Brain pericyte (primary cell): ENCODE measurements at places on chromosomes 5 and 9.
A peak's percentile ranks its signal among the peaks of the same experiment; 100 is the strongest.

DNA sequence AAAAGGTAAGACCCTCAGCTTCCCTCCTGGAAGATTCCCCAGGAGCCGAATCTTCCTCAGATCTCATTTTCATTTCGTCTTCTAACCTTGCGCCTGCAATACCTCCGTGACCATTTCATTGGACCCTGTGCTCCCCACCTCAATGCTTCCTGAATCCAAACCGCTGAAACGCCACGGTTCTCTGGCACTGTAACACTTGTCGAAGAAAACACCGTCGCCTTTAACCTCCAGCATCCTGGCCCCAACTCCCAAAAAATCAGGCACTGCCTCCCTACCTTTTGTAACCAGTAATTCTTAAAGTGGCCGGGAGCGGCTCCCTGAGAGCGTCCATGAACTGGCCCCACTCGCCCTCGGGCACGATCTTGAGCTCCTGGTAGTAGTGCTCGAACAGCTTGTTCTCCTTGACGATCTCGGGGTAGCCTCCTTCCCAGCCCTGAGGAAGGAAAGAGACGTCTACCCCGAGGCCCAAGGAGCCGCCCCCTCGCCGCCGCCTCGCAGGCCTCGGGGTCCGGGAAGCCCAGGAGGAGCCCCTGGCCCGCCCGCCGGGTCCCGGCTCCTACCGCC is 438 bp downstream of the NSUN2 start:
- DNase-seq, result no peak

GRCh38 chr9:80410106-80410505 is 838.3 kb downstream of the TLE4 start:
- peak; percentile 99 for DNase-seq

DNA sequence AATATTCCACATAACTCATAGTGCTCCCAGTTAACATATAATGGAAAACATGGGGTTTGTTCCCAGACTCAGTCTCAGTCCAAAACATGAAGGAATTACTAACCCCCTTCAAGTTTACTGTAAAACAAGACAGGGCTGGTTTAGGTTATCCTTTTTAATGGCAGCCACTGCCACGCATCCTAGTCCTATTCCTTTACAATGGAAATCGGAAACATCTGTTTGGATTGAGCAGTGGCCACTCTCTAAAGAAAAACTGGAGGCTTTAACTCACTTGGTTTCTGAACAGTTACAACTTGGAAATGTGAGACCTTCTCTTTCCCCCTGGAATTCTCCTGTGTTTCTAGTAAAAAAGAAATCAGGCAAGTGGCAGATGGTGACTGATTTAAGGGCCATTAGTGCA is 609.9 kb upstream of the ACO1 start:
- no peak for DNase-seq

DNA sequence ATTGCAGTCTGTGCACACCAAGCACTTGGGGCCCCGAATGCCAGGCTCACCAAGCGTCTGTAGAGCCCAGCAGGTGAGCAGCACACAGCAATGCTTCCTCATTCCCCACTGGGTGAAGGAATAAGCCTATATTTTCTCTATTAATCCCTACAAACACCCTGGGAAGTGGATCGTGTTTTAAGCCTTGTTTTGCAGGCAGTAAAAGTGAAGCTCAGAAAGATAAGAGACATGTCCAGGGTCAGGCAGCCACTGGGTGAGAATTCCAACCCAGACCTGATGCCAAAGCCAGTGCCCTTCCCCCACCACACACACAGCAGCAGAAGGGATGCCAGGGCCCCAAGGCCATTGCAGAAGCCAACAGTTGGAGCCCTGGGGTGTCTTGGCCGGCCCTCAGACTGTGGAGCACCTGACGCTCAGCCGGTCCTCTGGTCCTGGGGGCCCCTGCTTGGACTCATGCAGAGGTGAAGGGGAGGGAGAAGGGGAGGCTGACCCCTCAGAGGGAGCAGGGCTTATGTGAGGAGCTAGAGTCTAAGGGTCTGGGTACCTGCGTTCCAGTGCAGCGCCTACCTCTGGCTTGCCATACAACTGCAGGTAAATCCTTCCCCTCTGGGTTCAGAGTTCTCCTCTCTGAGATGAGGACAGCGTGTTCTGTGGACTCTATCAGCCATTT is 26.3 kb upstream of the SYNPO start:
- no peak for DNase-seq

- DNase-seq, result no peak
Observed at GRCh38 chr5:146595088-146595487, 79.1 kb upstream of the GPR151 start.

- DNase-seq, result no peak
Observed at GRCh38 chr9:109771087-109771486, 8.9 kb upstream of the PALM2AKAP2 start.

- DNase-seq, result no peak
Observed at GRCh38 chr5:154214371-154215106, 24.0 kb downstream of the GALNT10 start.

GRCh38 chr5:91898898-91899297 is 515.8 kb upstream of the ARRDC3 start:
- no peak for DNase-seq

GRCh38 chr5:177094224-177095087 is 7.7 kb downstream of the FGFR4 start:
- DNase-seq, result peak; percentile 53

- DNase-seq, result no peak
Observed at GRCh38 chr9:76405868-76406267, 11.6 kb upstream of the RFK start.

DNA sequence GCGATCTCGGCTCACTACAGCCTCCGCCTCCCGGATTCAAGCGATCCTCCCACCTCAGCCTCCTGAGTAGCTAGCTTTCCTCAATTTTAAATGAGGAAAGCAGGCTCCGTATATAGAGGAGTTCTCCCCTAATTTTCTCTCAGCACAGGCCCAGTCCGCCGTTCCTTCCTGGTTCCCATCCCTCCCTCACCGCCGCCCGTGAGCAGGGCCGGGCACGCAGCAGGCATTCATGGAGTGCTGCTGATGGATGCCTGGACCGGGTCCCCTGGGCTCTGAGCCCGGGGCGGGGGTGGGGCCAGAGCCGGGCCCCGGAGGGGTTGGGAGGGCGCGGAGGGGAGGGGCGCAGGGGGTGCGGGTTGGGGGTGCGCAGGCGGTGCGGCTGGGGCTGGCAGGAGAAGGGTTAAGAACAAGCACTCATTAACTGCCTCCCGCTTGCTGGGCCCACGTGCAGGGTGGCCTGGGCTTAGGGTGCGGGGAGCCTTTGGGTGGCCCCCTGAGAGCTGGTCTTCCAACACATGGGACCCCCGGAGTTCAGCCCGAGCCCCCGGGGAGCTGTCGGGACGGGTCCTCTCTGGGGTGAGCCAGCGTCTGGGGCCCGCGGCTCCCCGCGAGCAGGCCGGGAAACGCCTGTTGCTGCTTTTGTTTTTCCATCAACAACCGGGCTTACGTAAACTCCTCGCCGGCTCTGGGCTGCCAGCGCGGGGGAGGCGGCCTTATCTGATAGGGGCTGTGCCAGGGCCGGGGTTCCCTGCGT is 33.7 kb downstream of the LHX2 start:
- no peak for DNase-seq

DNA sequence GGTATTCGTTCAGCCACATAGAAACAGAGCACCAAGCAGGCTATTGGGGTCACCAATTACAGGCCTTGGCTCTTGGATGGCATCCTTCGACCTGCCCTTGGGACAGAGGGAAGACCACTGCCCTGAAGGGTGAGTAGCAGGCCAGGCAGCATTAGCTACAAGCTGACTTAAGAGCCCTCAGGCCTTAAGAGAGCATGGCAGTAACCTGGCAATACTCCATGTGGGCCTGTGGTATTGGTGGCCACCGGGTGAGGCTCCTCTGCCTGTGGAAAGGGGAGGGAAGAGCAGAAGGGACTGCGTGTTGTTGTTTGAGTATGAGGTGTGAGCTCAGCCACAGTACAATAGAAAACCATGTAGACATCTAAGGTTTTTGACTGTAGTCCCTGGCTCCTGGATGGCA is 170.6 kb downstream of the MCTP1 start:
- DNase-seq, result no peak

DNA sequence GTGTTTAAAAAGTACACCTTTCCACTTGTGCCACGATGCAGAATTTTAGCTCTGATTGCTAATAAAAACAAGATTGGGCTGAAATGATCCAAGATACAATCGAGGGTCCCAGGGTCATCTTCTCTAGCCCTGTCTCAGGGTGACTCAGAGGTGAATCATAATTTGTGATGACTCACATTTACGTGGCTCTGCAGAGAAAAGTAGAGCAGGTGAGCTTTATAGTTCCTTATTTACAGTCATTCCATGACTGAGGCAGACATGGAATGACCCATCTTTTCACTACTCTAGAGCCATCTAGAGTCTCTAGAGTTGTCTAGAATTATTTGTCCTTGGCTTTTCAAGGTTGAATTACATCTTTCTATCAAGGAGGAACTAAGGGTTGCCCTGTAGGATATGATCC is 155.2 kb downstream of the GAS1 start:
- DNase-seq, result no peak

- DNase-seq, result no peak
Observed at GRCh38 chr5:158881091-158881880, 218.4 kb downstream of the EBF1 start.

DNA sequence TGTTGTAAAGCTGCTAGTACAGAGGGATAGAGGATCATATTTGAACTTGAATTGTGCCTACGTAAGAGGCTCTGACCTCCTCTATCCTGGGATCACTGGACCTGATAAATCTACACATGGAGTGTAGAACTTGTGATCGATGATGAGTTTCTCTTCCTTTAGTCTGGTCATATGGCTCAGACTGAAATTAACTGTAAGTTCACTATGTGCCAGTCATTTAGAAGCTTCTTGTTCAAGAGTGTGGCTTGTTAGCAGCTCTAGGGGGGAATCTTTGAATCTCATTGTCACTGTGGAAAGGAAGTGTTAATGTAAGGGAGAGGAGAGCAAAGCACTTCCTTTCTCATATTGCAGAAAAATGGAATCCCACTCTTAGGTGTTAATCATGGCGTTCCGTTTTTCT is 12.1 kb downstream of the ZBTB34 start:
- DNase-seq, result no peak

DNA sequence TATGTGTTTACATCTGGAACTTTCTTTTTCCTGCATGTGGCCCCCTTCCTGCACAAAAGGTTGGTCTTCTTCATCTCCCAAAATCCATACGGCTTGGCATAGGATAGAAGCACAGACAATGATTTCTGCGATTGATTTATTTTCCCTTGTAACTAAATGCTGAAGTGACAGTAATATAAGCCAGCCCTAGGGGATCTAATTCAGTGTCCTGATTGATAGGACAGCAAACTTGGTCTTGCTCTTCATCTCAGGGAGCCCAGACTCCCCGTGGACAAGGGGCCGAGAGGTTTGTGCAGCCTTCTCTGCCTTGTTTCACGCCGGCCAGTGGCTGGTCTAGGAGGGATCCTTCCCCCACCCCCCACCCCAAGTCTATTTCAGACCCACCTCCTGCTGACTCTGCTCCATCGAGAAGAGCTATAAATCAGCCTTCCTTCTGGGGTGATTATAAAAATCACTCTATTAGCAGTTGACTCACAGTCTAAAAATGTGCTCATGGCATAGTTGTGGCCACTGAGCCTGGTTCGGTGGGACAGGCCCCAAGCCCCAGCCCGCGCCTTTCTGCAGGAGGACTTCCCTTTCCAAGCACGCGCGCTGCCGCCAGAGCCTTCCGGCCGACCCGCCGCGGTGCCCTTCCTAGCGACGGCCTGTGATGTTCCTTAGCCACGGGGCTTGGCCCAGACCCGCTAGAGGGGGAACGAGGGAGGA is 89.8 kb upstream of the COL5A1 start:
- DNase-seq, result no peak

DNA sequence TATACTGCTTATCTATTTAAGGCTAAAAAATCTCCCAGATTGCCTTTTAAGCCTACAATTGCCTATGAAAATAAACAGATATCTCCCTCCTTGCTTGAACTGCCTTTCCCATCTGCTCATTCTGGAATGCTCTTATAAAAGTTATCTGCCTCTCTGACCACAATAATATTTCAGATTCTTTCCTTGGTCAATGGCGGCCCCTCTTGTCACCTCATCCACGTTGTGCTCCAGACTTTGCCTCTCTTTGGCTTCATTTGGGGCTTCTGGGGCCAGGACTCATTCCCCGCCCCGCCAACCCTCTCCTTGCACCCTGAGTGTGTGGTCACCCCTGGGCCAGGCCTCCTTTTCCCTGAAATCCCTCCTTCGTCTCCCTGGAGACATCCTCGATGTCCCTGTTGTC is 110.0 kb upstream of the RPS23 start:
- no peak for DNase-seq

GRCh38 chr5:156815988-156816599 is 34.0 kb upstream of the PPP1R2B start:
- no peak for DNase-seq

DNA sequence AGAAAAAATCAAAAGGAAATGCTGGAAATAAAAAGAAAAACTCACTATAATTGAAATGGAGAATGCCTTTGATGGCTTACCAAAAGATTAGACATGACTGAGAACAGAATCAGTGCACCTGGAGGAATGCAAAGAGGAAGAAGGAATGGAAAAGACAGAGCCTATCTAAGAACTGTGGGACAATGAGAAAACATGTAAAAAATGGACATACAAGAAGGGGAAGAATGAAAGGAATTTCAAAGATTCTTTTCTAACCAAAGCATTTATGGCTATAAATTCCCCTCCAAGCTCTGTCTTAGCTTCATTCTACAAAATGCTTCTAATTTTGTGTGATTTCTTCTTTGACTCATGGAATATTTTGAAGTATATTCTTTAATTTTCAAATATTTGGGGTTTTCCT is 47.5 kb upstream of the CLK4 start:
- DNase-seq, result no peak

GRCh38 chr9:133538851-133539833 is 4.6 kb downstream of the ADAMTSL2 start:
- DNase-seq, result no peak

DNA sequence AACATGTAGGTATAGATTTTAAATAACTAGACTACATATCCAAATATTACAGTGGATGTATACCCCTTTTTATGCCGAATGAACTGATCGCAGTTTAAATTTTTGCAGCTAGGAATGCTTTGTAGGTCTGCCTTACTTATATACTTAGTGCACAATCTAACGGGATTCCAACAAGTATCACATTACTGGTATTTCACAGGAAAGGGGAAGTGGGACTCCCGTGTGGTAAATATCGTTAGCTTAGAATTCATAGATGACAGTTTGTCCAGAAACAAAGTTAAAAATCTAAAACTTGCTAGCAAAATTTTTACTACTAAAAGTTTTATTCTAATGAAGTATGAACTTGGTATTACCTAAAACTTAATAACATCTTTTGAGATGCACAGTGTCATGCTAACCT is 193.5 kb upstream of the TLX3 start:
- no peak for DNase-seq

DNA sequence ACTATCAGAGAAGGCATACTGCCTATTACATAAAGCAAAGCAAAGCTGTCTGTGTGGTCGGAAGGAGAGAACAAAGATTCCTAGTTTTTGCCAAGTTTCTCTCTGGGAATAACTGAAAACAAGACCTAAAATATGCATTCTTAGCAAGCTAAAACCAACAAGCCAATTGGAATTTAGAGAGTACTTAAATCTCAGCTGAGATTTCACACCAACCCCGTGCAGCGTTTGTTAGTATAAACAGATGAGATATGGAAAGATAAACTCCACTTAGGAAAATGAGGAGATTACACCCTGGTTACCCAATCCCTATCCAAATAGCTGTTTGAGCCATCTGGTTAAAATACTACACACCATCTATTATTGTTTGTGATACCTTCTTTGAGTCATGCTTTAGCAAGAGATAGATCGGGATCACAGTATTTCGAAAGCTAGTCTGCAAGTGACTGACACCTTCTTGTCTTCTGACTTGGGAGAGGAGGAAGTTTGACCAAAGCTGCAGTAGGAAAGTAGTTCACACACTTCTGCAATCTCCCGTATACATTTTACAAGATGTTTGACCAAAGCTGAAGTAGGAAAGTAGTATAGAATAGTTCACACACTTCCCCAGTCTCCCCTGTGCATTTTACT is 18.2 kb downstream of the FAF2 start:
- no peak for DNase-seq

GRCh38 chr5:135013947-135014570 is 20.0 kb downstream of the PITX1 start:
- no peak for DNase-seq
